ENCODE measurements at places on chromosomes 5 and 9.

GRCh38 chr9:16316911-16317817 is 553.3 kb downstream of the BNC2 start:
- no peak for DNase-seq

- no peak for DNase-seq
Observed at GRCh38 chr9:16414451-16414850, 456.0 kb downstream of the BNC2 start.

DNA sequence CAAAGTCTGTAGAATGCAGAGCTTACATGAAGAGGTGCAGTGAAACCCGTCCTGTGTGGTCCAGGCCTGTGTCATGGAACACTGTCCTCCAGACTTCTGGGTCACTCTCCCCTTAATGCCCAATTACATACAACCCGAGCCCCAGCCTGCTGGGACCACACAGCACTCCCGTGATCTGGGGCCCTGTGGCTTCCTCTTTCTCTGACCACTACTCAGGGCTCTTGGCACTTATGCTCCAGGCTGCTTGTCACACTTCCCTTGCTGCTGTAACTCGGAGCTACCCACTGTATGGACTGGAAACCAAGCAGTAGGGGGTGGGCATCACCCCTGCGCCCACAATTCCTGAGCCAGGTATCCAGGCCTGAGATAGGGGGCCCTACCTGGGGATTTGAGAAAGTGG is 10.3 kb upstream of the IL3 start:
- no peak for DNase-seq

DNA sequence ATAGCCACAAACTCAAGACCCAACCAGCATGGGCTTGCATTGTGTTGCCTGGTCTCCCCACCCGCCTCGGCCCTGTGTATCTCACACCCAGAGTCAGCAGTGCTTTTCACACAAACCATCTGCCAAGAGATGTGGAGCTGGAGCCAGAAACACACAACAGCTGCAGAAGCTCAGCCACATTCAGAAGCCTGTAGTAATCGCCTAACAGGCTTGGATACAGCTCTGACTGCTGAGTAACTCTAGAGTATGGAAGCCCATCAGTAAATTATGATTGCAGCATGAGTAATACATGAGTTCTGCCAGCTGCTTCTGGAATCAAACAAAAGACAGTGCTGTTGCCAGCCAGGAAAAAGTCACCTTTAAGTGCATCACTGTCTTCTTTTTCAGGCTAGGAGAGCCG is 16.0 kb downstream of the TEK start:
- peak; percentile 69 for DNase-seq

GRCh38 chr5:149581931-149582768 is 852 bp downstream of the ARHGEF37 start:
- peak; percentile 18 for DNase-seq

DNA sequence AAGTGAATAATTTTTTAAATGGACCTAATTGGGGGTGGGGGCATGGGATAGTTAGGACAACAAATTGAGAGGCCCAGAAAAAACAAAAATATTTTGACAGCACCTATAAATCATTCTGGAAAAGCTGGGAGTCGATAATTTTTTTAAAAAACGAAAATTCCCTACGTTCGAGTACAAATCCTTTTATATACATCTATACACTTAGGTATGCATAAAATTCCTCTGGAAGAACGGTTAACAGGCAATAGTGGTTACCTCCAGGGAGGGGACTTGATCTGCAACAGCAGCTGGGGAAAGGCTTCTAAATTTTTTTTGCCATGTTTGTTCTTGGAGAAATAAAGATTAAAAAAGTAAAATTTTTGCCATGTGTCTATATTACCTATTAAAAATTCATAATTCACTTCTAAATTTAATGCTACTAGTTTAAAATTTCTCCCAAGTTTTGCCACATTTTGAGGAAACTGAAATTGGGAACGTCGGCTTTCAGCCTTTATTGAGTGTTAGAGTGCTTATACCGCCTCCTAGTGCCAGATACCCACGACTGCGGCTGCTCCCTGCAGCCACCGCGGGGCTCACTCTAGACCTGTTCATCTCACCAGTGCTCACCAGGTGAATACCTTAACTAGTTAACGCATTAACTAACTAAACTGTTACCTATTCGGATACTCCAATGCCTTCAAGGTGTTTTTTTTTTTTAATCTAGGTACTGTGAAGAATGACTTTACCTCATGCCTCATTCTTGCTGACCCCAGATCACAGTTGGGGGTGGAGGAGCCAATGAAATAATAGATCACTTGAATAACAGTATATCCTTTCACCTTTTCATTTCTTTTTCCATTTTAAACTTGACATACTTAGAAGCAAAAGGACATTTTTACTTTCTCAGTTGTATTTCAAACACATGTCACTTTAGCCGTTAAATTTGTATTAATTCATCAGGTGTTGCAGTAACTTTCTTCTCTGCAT is 1.8 kb upstream of the BHMT start:
- no peak for DNase-seq
